ENCODE measurements at places on chromosomes 2 and 18. TPM values are rescaled to one million over a fixed set of nuclear protein-coding genes. Genes with fewer than 3 reads are reported as not detected.

DNA sequence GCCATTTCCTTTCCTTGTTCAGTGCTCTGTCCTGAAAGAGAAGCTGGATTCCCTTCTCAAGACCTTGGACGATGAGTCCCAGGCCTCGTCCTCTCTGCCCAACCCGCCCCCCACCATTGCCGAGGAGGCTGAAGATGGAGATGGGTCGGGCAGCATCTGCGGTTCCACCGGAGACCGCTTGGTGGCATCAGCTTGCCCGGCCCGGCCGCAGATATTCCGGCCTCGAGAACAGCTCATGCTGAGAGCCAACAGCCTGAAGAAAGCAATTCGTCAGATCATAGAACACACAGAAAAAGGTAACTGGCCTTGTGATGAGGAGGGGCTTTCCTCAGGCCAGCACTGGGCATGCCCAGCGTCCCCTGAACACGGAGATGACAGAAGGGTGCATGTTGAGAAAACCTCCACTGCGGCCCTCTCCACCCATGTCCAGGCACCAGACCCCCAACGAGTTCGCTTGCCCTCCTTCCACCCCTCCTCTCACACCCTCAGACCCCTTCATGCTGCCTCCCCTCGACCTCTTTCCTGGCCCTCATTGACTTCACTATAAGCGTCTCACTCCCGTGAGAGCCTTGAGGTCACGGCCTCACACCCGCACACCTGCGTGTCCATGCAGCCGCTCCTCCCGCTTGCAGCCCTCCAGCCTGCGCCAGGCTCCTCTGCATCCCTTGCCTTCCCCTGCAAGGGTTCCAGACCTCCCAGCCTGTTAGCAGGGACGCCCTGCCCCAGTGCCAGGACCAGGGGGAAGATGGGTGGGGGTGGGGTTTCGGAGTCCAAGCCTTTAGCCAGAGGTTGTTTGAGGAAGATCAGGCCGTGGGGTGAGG, 95.0 kb downstream of the DGKD start:
- no peak for DNase-seq

DNA sequence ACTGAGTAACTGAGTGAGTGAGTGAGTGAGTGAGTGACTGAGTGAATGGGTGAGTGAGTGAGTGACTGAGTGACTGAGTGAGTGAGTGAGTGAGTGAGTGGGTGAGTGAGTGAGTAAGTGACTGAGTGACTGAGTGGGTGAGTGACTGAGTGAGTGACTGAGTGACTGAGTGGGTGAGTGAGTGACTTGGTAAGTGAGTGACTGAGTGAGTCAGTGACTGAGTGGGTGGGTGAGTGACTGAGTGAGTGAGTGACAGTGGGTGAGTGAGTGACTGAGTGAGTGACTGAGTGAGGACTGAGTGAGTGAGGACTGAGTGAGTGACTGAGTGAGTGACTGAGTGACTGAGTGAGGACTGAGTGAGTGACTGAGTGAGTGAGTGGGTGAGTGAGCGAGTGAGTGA, 13.9 kb downstream of the MAL start:
- no peak for DNase-seq

- no peak for DNase-seq
Measured at GRCh38 chr2:201070948-201071478, 458 bp downstream of the HYCC2 start.

DNA sequence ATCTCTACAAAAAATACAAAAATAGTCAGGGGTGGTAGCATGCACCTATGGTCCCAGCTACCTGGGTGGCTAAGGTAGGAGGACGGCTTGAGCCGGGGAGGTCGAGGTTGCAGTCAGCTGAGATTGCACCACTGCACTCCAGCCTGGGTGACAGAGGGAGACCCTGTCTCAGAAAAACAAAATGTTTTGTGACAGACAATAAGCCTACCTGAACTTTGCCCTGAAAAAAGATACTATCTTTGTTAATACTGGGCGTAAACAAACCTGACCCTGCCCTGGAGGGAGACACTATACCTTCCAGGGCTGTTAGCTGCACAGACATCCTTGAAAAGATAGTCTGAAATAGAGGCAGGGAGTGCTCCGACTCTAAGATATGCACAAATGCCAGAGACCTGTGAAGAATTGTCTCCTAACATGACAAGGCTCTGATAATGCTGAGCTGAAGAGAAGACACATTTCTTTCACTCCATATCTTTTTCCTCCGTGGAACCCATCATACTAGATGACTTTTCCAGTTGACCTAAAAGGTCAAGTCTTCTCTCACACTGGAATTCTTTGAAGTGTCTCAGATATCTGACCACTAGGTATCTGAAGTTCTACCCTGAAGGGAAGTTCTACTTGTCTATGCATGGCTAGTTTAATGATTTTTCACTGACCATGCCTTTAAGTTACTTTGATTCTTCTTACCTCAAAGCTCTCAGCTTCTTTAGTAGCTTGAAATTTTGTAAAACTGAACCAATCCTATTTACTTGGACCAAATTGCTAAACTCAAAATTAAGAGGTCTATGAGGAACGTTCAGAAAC, 20.9 kb upstream of the HK2 start:
- no peak for DNase-seq

- DNase-seq = no peak
Measured at GRCh38 chr2:181364492-181365170, 92.6 kb upstream of the ITGA4 start.

- no peak for DNase-seq
Measured at GRCh38 chr18:26190506-26190905, 35.7 kb upstream of the TAF4B start.

DNA sequence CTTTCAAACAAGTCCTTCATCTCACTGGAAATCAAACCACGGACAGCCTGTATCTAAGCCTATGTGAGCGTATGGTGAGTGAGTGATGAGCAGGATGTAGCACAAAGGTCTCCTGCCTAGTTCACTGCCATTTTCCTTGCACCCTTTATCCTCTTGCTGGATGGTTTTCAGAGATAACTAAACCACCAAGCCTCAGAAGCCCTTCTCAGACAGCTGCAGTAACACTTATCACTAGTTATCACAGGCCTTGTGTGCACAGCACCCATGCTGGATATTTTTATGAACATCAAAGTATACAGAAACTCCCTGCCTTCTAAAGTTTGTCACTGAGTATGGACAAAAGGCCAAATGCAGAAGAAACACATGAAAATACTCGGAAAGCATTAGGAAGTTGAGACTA, 69.5 kb downstream of the C1D start:
- DNase-seq = no peak

GRCh38 chr2:206696910-206697309, 21.3 kb downstream of the DYTN start:
- DNase-seq = no peak

- DNase-seq = no peak
Measured at GRCh38 chr18:78768221-78768620, 211.4 kb upstream of the SALL3 start.

- no peak for DNase-seq
Measured at GRCh38 chr2:42927334-42928160, 135.2 kb upstream of the HAAO start.

- no peak for DNase-seq
Measured at GRCh38 chr2:199468561-199469513, 11.1 kb upstream of the SATB2 start.

- no peak for DNase-seq
Measured at GRCh38 chr2:39435741-39436591, 1.1 kb downstream of the MAP4K3 start.

- DNase-seq = no peak
Measured at GRCh38 chr2:8541636-8542035, 140.2 kb upstream of the ID2 start.

GRCh38 chr18:48864876-48865275, 85.9 kb downstream of the SMAD7 start:
- DNase-seq = no peak

- no peak for DNase-seq
Measured at GRCh38 chr2:112996635-112997034, 8.6 kb upstream of the IL36A start.

DNA sequence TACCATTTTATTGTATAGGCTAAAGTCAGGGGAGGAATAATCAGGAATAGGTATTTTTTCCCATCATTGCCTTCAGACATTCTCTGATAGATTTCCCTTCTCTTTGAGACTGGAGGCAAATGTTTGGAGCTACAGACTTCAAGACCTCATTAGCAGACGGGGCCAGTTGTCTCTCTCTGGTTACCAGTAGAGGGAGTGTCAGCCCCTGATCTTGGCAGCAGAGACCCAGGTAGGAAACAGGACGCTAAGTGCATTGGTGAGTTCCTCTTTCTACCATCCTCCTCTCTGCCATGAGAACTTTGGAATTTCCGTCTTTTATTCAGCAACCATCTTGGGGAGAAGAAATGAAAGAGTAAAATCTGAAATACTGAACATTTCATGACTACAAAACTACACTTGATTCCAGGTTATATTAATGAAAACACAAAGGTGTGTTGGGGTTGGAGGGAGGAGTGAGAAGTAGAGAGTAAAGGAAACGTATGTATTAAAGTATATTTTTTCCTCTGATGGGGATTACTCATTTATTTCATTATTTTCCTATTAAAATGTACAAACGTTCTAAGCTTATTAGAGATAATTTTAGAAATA, 186.2 kb upstream of the GCFC2 start:
- DNase-seq = no peak

DNA sequence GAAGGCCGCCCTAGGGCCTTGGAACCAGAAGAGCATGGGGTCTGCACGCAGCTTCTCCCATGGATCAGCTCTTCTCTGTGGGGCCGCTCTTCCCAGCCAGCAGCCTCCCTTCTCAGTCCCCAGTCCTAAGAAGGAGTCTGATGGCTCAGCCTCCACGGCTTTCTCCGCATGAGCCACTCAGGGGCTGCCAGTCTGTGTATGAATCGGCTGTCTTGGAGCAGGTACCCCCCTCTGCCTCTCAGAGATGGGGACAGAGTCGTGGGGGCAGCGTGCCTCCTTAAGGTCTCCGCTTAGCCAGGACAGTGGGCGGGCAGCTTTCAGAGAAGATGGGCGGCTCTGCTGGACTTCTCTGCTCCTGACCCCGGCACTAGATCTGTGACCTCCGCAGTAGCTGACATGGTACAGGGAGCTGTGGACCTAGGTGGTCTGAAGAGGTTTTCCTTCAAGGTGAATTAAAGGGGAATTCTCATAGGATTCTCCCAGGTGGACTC, 21.6 kb downstream of the INPP5D start:
- no peak for DNase-seq

GRCh38 chr2:177872286-177872685, 200.3 kb downstream of the PDE11A start:
- DNase-seq = no peak

DNA sequence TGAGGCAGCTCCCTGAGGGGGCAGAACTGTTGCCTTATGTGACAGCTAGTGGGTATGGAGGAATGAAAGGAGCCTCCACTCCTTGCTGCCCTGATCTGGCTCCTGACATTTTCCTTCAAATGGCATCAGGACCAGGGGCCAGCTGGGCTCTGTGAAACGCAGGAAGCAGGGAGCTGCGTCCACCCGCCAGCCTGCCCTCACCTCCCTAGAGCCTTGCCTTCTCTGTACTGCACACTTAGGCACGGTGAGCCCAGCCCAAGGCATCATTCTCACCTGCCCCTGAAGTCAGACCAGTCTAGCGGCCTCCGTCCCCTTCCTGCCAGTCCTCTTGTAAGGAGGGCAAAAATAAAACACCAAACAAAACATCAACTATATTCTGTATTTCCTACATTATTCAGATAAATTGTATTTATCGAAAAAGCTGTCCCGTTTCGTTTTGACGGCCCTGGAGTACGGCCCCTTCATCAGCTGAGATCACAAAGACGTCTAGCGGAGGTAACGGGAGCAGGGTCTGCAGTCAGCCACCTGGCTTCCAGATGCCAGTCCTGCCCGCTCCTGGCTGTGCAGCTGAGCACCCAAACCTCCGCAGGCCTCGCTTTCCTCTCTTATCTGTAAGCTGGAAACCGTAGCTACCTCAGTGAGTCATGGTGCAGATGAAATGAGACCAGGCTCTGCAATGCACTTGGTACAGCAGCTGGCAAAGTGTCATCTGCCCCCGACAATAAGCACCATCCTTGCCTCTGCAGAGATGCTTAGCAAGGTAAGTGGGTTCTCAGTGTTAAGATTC, 6.9 kb upstream of the CTDP1 start:
- no peak for DNase-seq

DNA sequence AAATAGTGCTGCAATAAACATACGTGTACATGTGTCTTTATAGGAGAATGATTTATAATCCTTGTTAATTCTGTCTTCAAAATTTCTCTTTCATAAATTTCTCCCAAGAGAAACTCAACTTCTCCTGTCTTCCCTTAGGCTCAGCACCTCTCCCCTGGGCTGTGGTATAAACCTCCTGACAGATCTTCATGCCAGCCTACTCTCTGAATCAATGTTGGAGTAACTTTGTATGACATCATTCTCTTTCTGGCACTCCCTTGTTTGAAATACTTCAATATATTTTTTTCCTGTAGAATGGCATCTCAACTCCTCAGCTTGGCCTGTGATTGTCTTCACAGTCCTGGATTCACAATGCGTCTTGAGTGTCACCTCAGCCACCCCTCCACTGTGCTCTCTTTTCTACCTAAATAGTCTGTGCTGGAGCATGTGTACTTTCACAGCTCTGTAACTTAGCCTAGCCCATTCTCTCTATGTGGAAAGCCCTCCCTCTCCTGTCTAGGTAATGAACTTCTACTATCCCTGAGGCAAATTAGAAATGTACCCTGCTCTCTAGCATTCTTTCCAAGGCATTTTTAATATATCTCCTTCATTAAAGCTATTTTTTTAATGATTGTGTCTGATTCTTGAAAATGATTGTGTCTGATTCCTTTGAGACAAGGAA, 649.9 kb upstream of the FANCL start:
- DNase-seq = no peak

DNA sequence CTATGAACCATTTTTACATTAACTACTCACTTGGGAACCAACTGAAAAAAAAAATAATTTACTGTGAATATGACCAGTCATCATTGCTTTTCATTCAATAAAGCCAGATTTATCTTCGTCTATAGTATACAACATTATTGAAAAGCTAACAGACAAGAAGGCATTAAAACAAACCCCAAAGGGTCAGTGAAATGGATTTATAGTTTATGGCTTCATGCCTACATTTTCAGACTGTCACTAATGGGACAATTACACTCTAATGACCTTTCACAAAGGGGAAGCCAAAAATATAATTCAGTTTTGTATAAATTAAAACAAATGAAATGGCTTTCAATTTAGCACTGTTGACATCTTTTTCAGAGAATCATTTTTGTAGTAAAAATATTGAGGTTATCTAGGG, 169.1 kb downstream of the DSEL start:
- DNase-seq = no peak

- DNase-seq = no peak
Measured at GRCh38 chr2:75466708-75467311, 93.9 kb downstream of the EVA1A start.

The FOXD4L1 gene
- not detected for total RNA-seq

The EGR4 gene
- total RNA-seq = 0.07 TPM

The WNT10A gene
- total RNA-seq = 2.2 TPM

The GKN2 gene
- total RNA-seq = not detected

The POTEC gene
- total RNA-seq = not detected

The FAM228A gene
- total RNA-seq = not detected

The WDR33 gene
- 21.2 TPM for total RNA-seq

The PARD6G gene
- total RNA-seq = 3.6 TPM

The PARD3B gene
- 0.94 TPM for total RNA-seq

The ASPRV1 gene
- total RNA-seq = 0.14 TPM

The HDAC4 gene
- total RNA-seq = 8.1 TPM

The SPP2 gene
- total RNA-seq = not detected

The SERPINB13 gene
- not detected for total RNA-seq

Measured in epithelial cell of proximal tubule (primary cell).